ENCODE measurements at places on chromosomes 1 and 21.
A peak's percentile ranks its signal among the peaks of the same experiment; 100 is the strongest.

DNA sequence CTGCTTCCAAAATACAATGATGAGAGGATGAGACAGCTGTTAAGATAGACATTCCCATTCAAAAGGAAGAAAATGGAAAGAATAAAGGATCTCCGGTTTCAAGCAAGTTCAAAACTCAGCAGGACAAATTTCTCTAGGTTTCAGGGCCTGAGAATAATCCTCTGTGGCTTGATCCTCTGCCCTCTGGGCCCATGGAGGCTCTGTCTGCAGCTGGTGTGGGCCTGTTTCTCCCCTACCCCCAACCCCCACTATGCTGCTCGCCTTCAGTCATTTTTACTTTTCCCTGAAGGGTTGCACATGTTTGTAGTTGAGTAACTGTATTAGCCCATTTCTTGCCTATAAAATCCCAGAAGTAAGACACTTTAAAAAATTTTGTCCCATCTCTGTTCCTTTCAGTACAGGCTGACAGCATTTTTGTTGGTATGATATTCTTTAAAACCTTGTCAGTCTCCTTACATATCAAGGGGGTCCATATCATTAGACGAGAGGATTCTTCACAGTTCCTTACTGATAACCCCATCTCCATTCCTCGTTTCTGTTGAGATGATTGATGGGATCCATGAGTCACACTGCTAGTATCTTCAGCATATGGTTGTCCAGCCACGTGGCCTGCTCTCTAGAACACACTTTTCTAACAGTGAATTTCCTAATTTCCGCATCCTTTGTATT lies 10.5 kb downstream of the ZMYM4 start:
- no peak for DNase-seq

GRCh38 chr1:109990302-109990653 lies 5.7 kb downstream of the AHCYL1 start:
- no peak for DNase-seq

GRCh38 chr1:108747171-108747850 lies 837 bp downstream of the STXBP3 start:
- no peak for DNase-seq

DNA sequence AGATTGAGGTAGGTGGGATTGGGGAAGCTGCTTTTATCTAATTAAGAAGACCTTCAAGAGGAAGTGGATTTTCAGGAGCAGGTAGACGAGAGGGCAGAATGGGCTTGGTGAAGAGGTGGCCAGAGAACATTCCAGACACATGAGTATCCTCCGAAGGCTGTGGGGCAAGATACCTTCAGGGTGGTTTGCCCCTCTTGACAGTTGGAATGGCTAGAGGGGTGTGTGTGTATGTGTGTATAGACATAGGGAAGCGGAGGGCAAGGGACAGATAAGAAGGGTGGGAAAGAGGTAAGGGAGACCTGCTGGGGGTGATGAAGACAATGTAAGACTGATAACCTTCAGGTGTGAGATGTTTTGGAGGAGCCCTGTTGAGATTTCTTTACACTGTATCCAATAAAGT lies 46.8 kb upstream of the TSPAN2 start:
- no peak for DNase-seq

DNA sequence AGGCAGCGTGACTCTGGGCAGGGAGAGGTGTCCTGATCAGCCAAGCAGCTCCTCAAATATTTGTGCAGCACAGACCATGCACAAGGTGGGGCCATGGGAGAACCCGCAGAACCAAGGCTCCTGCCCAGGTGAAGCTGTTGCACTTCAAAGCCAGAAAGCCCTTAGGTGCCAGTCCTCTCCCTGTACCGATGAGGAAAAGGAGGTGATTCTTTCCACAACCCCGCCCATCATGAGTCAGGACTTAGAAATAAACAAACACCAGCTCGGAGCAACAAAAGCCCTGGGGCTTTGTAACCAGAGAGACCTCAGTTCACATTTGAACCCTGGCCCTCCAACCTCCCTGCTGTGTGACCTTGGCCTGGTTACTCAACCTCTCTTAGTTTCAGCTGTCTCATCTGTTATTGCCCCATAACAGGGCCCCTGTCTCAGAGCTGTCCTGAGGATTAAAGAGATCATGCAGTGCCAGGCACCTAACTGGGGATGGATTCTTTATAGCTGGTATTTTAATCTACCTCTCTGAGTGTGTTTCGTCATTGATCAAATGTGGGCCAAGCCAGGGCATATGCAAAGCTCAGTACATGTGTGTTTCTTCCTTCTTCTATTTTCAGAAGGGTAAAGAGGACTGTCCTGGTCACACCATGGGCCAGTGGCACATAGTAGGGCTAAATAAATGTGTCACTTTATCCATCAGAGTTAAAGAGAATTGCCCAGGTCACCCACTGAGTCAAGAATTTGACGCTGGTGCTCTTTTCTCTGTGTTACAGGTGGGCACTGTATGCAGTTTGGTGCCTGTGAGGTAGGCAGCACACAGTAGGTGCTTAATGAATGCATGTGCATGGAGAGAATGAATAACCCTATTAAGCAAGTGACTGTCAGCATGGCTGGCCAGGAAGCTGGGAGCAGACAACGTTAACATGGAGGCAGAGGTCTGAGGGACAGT lies 1.4 kb downstream of the LDLRAD1 start:
- no peak for DNase-seq

GRCh38 chr21:35102488-35103371 lies 53.6 kb upstream of the RUNX1 start:
- DNase-seq: no peak

DNA sequence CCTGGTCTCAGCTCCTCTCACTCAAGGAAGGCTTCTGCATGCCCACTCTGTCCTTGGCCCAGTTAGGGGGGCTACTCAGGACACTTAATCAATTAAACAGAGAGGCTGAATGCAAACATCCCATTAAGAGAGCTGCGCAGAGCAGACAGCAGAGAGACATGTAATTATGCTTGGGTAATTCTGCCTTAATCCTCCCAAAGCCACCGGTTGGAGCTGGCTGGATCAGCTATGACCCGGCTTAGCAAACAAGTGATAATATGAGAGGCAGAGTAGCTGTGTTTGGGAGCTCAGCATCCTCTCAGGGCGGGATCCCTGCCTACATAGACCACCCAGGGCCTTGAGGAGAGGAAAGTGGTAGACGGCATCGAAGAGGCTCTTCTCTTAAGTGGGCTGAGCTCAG lies 183.2 kb downstream of the GRIK3 start:
- peak; percentile 70 for DNase-seq

- DNase-seq: no peak
Measured at GRCh38 chr1:157087030-157087429, 12.6 kb downstream of the ETV3L start.

GRCh38 chr1:214579183-214579582 lies 23.8 kb upstream of the CENPF start:
- no peak for DNase-seq

DNA sequence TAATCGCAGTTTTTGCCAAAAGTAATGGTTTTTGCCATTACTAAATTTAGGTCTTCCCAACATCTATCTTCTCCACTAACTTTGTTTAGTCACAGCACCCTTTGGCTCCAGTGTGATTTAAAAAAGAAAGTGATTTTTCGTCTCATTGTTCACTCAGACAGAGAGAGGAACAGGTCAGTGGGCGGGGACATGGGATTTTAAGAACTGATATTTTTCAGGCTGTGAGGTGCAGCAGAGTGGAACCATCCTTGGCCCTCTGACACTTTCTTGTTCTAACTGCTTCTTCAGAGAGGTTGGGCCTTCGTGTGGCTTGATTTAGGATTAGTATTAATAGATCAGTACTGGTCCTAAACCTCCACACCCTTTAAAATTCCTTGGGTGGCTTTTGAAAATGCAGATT lies 38.8 kb downstream of the CASQ2 start:
- no peak for DNase-seq

DNA sequence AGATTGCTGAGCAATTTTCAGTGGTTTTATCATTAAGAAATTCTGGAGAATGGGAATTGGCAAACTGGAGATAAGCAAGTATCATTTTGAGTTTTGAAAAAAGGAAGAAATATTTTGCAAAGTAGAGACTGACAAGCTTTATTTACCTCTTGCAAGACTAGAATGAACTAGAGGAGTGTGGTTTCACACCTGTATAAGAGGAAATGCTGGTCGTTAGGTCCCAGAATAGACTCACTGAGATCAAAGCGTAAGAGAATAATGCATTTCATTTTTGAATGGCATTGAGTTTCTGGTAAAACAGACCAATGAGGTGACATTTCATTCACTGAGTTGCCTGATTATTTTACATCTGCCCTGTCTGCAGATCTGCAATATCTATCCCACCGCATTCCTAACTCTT lies 308.1 kb downstream of the ADGRL2 start:
- no peak for DNase-seq

- DNase-seq: no peak
Measured at GRCh38 chr1:171595324-171595723, 26.7 kb upstream of the MYOCOS start.

- no peak for DNase-seq
Measured at GRCh38 chr21:22728091-22728490, 1729.9 kb downstream of the NCAM2 start.

GRCh38 chr1:21614419-21615115 lies 54.6 kb downstream of the RAP1GAP start:
- DNase-seq: no peak

DNA sequence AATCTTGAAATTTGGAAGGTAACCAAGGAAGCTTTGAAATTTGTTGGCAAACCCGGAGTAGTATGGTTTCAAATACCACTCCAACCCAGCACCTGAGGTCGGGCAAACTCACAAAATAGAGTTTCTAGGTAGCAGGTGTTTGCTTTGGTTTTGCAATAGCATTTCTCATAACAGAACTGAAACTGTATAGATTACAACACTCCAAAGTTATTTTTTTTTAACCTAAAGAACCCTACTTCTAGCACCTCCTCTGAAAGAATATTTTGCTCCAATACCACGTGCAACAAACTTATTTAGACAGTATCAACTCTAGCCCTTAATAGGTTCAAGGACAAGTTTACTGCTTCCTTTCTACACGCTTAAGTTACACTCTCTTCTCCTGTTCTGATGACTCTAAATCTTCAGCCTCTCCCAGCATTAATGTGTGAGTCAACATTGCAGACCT lies 178.5 kb upstream of the FMN2 start:
- DNase-seq: no peak

GRCh38 chr1:76023669-76024435 lies 50.7 kb upstream of the ST6GALNAC3 start:
- DNase-seq: no peak

GRCh38 chr1:169161496-169162194 lies 55.2 kb downstream of the ATP1B1 start:
- no peak for DNase-seq

- DNase-seq: no peak
Measured at GRCh38 chr1:76833151-76833550, 34.1 kb upstream of the ST6GALNAC5 start.

DNA sequence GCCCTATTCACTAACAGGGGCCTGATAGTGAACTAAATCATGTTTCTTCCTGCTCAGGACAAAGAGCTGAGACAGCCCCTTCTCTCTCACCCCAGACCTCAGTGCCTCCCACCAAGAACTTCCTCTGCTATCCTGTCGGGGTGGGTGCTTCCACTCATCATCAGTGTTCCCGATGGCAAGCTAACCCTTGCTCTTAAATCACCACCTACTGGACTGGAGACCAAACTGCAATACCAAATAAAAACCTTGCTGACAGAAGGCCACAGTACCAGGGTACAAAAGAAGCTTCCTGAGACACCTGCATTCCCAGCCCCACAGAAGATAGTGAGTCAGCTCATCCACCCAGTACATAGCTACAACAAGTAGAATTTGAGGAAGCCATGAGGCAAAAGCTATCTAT lies 799.5 kb downstream of the LTN1 start:
- DNase-seq: no peak

DNA sequence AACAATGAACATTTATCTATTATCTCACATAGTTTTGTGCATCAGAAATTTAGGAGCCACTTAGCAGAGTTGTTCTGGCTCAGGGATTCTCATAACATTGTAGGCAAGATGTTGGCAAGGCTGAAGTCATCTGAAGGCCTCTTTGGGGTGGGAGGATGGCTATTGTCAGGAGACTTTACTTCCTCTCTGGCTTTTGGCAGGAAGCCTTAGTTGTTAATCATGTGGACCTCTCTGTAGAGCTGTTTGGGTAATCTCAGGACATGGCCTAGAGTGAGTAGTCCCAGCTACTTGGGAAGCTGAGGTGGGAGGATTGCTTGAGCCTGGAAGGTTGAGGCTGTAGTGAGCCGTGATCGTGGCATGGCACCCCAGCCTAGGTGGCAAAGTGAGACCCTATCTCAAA lies 40.2 kb downstream of the RASAL2 start:
- no peak for DNase-seq

- no peak for DNase-seq
Measured at GRCh38 chr21:45852886-45853400, 128.6 kb upstream of the COL6A1 start.

DNA sequence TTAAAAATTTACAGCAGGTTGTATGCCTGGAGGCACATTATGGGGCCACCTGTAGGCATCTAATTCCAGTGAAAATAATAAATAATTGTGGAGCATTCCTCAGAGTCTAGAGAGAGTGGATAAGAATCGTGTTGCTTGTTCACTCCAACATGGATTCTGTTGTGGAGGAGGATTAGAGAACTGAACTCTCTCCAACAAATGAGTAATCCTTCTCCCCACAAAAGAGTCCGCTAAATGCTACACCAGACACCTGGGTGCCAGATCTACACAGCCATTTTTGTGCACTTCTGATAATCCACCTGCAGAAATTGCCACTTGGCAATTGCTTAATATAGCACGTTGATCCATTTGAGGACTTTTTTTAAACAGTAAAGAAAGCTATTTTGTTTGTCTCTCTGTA lies 113.7 kb upstream of the DPYD start:
- DNase-seq: no peak

GRCh38 chr1:207234690-207235089 lies 86.8 kb upstream of the CD55 start:
- no peak for DNase-seq

- DNase-seq: no peak
Measured at GRCh38 chr1:117058810-117059209, 1.3 kb upstream of the TTF2 start.

GRCh38 chr1:230429067-230429735 lies 3.1 kb upstream of the PGBD5 start:
- no peak for DNase-seq

DNA sequence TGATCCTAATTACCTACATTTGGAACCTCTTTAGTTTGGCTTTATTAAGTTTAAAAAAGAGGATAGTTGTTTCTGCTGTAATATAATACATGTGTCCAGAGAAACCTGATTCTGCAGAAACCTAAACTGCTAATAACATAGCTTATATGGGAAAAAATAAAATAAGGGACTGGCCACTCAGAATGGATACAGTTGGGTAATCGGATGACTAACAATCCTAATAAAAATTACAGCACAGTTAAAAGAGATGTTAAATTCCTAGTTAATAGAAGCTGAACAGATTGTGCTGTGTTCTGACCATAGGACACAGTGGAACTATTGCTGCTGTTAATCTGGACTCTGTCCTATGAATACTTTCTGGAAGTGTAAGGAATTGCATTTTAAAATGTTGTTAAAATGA lies 16.0 kb downstream of the ARV1 start:
- DNase-seq: no peak
